ENCODE measurements at places on chromosomes 6 and 20.

GRCh38 chr6:125962900-125963497 is 6.4 kb downstream of the HINT3 start:
- DNase-seq = no peak

GRCh38 chr6:155378276-155378675 is 64.0 kb upstream of the TFB1M start:
- DNase-seq = no peak

GRCh38 chr6:11592294-11592906 is 54.9 kb downstream of the TMEM170B start:
- DNase-seq = no peak

DNA sequence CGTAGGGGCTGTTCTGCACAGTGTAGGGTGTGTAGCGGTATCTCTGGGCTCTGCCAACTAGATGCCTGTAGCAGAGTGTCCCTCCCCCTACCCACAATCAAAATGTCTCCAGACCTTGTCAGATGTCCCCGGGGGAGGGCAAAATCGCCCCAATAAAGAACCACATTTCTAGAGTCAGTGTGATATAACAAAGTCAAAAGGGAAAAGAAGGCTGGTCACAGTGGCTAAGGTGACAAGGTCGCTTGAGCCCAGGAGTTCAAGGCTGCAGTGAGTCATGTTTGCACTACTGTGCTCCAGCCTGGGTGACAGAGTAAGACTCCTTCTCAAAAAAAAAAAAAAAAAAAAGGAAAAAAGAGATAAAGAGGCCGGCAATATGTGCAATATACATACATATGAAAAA is 11.7 kb upstream of the CEP43 start:
- DNase-seq = no peak

DNA sequence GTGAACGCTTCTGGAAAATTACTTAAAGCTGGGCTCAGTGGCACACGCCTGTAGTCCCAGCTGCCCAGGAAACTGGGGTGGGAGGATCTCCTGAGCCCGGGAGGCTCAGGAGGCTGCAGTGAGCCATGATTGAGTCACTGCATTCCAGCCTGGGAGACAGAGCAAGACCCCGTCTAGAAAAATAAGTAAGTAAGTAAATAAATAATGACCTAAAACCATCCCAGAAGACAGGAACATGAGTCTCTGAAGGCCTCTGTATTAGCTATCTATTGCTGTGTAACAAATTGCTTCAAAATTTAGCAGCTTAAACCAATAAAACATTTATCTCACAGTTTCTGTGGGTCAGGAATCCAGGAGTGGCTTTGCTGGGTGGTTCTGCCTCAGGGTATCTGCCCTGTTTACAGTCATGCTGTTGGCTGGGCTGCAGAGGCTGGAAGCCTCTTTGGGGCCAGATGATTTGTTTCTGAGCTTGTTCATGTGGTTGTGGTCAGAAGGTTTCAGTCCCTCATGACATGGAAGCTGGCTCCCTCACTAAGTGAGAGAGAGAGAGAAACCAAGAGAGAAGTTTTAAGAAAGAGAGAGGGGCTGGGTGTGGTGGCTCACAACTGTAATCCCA is 48.4 kb upstream of the NCOA3 start:
- DNase-seq = no peak

DNA sequence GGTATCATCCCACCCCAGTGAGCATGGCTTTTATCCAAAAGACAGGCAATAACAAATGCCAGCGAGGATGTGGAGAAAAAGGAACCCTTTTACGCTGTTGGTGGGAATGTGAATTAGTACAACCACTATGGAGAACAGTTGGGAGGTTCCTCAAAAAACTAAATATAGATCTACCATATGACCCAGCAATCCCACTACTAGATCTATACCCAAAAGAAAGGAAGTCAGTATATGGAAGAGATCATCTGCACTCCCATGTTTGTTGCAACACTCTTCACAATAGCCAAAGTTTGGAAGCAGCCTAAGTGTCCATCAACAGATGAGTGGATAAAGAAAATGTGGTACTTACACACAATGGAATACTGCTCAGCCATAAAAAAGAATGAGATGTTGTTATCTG is 5.9 kb upstream of the KIAA1755 start:
- DNase-seq = no peak

DNA sequence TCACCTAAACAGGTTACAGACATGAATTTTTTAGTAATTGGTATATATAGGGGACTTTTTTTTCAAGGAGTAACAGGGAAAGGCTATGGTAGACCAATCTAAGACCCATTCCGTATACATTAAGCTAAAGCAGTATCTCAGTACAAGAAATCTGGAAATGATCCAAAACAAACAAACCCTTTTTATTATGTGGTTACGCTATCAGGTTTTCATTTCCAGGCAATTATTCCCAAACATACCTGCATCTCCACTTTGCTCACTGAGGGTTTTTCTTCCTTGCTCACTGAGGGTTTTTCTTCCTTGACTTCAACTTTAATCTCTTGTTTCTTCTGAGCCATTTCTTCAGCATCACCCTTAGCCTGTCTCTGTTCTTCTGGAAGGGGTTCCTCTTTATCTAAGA is 107.3 kb downstream of the EPB41L2 start:
- no peak for DNase-seq

GRCh38 chr6:104579310-104579863 is 280.3 kb downstream of the HACE1 start:
- DNase-seq = no peak

DNA sequence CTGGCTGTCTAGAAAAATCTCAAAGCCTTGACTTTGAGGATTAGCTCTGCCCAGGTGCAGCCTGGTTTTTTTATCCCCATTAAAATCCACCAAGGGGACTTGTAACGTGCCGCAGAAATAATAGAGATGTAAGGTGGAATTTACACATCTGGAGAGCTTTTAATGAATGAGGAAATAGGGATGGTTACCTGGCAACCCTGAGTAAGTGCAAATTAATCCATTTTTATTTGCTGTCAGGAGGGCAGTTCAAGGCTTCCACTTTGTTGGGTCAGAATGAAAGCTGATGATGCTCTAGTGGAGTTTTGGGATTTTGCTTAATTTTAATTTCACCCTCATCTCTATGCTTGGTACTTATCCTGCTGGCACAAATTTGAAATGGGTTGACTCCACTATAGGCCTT is 163.4 kb upstream of the CEP162 start:
- no peak for DNase-seq

DNA sequence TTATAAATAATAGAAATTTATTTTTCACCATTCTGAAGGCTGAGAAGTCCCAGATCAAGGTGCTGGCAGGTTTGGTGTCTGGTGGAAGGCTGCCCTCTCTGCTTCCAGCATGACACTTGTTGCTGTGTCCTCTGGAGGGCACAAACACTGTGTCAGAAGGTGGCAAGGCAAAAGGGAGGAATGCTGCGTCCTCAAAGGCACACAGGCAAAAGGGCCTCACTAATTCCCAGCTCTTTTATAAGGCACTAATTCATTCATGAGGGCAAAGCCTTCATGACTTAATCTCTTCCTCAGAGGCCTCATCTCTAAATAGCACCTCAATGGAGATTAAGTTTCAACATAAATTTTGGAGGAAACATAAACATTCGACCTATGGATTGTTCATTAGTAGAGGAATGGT is 209.5 kb upstream of the SMLR1 start:
- DNase-seq = no peak

DNA sequence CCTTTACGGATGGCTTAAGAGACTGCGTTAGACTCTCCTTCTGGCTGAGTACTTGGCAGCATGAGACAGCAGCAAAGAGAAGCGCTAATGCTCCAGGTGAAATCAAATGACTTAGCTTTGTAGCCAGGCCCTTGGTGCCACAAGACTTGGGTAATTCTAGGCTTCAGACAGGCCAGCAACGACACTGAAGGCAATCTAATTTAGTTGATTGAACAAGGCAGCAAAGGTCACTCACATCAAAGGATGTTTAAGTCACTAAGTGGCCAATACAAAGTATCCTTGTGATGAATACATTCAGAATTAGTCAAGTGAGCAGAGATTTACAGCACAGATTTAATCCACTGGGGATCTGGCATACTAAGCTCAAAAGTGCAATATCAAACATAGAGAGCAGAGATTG is 113.2 kb downstream of the FAM83B start:
- DNase-seq = no peak

DNA sequence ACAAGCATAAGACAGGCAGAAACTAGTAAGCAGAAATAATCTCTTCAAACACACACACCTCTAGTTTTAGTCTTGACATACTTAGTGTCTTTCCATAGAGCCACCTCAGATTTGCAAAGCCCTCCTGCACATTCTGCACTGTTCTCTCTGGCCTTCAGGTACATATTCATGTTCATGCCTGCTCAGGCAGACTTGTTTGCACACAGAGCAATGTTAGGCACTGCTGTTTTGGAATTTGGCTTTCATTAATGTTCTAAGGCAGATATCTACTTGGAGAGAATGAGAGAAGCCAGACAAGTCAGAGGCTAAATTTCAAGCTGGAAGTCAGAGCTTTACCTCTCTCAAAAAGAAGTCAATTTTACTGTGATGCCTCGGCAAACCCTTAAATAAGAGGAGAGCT is 21.3 kb upstream of the DST start:
- no peak for DNase-seq

- DNase-seq = no peak
These were observed 26.2 kb upstream of the BTN3A2 start for GRCh38 chr6:26338810-26339209.

- no peak for DNase-seq
These were observed 113.1 kb upstream of the ZNF217 start for GRCh38 chr20:53706466-53707370.

- no peak for DNase-seq
These were observed 66.5 kb upstream of the PIM1 start for GRCh38 chr6:37103169-37104039.

DNA sequence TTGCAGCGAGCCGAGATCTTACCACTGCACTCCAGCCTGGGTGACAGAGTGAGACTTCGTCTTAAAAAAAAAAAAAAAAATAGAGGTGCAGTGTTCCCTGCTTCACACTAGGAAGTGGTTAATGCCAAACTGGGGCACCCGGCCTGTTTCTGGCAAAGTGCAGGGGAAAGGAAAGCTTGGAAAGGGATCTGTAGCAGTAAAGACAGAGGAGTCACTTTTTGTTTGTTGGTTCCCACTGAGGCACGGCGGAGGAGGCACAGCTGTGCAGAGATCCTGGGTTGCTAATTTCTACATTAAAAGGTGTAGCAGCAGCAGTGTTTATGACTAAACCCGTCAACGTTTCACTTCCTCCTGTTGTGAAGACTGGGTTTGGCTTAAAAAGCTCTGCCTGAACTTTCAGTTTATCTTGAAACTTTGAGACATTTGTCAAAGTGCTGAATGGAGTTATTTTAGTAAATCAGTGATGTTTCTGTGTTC is 125.6 kb downstream of the CARMIL1 start:
- no peak for DNase-seq

DNA sequence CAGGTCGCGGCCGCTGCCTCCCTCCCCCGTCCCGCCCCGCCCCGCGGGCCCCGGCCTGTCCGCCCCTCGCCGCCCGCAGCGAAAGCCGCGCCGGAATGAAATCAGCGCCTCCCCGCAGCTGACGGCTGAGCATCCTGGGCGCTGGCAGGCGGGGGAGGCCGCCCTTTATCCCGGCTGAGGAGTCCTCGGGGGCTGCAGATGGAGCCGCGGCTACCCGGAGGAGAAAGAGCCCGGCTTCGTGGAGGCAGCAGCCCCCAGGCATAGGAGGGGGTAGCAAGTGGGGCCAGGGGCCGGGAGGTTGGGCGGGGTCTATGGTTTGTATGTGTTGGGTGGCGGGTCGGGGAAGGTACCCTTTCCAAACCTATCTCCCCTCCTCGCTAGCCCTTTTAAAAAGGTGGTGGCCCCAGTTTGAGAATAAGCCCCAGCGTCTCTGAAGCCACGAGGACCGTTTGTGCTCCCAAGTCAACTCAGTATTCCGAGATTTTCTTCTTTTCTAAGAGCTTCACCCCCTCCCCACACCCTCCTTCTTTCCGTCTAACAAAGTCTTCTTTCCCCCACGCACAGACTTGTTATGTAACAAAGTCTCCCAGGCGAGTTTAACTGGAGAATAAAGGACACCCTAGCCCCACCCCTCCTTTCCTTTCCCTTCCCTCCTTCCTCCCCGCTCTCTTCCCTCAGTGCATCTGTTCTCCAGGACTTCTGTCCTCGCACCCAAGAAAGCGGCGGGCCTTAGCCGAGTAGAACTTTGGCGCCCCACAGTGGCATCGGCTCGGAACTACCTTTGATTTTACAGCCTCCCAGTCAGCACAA is 11.0 kb downstream of the POU3F2 start:
- no peak for DNase-seq

DNA sequence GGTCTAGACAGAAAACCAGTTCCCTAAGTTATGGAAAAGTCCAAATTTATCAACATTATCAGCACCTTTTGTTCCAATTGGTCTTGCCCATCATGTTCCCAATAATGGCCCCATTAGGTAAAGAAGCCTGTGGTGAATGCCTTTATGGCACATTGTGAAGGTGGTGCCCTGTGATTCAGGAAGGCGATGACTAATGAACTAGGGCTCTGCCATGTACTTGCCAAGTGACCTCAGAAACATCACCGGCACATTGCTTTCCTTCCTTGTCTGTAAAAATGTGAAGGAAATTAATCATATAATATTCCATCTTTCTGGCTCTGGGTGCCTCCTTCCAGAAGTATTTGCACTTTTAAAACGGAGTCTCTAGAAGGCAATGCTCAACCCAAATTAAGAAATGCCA is 132.3 kb downstream of the UNC5CL start:
- DNase-seq = no peak

- DNase-seq = no peak
These were observed 835.4 kb downstream of the MAFB start for GRCh38 chr20:39853636-39854035.

DNA sequence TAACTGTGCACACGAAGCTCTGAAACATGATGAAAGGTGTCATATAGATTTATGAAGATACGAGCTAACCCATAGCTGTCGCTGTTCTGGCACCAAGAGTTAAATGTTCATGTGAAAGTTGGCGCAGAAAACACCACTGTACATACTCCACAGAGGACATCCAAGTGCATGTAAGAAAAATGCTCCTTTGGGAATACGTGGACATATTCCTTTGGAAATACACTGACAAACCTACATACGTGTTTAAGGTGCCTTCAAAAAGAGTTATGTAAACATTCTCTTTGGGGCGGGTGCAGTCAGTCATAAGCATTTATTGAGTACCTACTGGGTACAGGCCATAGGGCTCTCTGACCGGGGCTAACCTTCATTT is 723 bp upstream of the ARID1B start:
- DNase-seq = no peak

All from stimulated activated CD8-positive, alpha-beta memory T cell treated with anti-CD3 and anti-CD28 coated beads, Interleukin-2, amount 100 ng/mL, for 1 hour (primary cell).